ENCODE measurements at places on chromosomes 1 and 21.
A peak's percentile ranks its signal among the peaks of the same experiment; 100 is the strongest.

- DNase-seq, result no peak
Measured at GRCh38 chr1:67274623-67275325, 32.9 kb upstream of the IL12RB2 start.

- no peak for DNase-seq
Measured at GRCh38 chr1:56034222-56034621, 545.1 kb downstream of the PLPP3 start.

- DNase-seq, result no peak
Measured at GRCh38 chr1:225559326-225559725, 93.6 kb downstream of the ENAH start.

DNA sequence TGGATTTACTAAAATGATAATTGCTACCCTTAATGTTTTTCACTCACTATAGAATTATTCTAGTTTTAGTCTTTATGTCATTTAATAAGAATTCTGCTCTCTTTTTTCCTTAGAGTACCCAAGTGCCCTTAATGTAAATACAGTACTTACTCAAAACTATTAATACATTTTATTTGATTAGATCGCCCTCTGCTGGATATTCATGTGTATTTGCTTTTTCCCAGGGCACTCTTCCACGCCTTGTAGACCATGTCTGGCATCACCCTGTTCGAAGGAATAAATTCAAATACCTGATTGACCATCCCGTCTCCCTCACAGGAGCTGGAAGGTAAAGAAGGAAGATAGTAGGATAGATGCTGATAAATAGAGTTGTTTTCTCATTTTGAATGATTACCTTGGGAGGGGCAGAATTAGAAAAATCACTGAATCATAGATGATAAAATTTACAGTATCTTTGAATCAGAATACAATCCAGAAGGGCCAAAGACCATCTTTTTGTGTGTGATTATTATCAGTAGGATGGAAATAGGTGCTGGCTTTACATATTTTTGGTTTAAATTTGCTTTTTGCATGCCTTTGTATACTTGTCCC, 4.1 kb downstream of the AXDND1 start:
- peak; percentile 80 for DNase-seq

GRCh38 chr21:40990366-40990765, 143.4 kb upstream of the DSCAM start:
- no peak for DNase-seq

DNA sequence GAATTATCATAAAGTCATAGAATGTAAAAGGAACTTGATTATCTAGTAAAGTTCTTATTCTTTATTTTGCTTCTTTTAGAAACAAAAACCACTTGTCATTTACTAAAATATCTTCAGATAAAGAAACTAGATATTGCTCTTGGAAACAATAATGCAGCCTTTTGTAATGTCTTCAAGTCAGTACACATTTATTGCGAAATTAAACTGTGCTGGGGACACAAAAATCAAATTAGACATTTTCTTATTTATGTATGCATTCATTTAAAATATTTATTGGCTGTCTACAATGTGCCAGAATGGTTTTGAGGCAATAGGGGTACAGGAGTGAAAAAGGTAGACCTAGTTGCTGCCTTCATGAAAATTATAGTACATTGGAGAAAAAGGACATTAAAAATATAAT, 201.1 kb downstream of the GRIK1 start:
- DNase-seq, result no peak

- no peak for DNase-seq
Measured at GRCh38 chr1:227268943-227269342, 49.3 kb downstream of the CDC42BPA start.

DNA sequence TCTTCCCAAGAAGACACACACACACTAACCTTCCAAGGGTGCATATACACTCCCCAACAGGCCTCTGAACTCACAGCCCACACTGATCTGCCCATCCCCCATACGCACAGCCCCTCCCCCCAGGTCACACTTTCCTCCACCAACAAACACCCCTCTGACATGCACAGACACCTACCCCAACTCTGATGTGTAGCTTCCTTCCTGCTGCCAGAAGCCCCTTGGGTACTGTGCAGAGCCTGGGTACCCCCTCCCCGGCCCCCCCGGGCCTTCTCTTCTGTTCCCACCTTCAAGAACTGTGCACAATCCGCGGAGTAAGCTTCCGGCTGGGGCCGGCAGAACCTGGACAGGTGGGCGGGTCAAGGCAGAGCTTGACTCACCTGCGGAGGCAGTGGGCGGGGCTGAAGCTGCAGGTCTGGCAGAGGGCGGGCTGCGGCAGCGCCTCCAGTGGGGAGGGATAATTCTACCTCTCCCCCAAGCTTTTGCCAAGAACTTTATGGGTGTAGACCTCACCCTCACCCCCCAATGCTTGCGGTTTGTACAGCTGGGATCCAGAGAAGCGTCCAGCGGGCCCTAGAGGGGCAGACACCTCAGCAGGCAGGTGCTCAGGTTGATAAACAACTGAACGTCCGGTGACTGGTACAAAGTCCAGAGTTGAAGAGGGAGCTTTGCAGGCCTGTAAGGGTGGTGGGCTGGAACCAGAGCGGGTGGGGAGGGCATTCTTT, at the start of gene C1orf210:
C1orf210 (minus strand) TSS at position 313 of the 722 bp plus-strand sequence. CDS start 2,311 bp downstream, outside the sequence.
- no peak for DNase-seq

DNA sequence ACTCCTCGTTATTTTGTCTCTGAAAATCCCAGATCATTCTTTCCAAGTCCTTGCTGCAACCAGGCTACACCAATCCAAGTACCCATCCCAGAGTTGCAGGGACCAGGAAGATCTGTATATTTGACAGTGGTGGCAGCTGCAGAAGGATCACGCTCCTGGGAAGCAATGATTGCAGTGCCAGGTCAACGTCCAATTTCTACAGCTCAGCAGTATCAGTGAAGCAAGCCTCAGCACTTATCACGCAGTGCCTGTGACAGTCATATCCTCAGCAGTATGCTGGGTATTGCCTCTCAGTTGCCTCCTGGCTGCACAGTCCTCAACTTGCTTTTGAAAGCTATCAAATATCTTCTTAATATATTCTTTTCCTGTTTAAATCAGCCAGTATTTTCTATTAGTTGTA, 66.7 kb downstream of the BARHL2 start:
- no peak for DNase-seq

DNA sequence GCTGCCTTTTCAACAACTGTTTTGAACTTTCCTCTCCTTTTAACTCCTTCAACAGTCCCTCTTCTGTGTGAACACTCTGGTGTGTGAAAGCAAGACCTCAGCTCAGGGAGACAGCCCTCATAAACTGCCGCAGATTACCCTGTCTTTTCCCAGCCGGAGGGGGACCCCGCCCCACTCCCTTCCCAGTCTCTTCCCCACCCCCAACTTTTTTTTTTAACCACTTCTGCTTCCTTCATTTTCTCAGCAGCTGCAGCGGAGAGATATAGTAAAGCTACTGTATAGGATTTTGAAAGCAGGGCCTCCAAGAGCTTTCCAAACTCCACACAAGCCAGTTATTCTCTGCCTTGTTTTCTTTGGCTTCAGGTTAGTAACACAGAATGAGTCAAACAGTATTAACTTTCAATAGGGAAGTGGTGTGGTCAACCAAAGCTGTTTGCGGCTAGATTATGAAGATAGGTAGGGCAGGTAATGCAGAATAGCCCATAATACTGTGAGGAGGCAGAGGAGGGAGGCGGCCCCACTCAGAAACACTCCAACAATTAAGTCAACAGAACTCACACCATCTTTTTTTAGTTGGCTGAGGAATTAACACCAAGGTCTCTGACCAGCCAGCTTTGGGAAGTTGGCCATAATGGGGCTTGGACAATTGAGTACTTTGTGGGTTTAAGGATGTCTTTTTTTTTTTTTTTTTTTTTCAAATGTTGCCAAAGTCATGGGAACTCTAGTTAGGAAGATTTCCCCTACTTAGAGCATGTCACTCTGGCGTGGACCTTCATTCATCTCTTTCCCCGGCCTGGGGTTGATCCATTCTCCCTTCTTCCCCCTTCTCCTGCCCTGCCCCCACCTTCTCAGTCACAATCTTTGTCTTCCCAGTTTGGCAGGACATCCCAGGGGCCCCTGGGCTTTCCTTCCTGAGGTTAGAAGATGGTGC, 177.0 kb downstream of the CLIC6 start:
- DNase-seq, result no peak

GRCh38 chr21:41926117-41926806, 27.6 kb downstream of the C2CD2 start:
- DNase-seq, result peak; percentile 66

GRCh38 chr1:205588636-205589035, 43.2 kb downstream of the ELK4 start:
- peak; percentile 42 for DNase-seq
